Tibial artery (tissue), 4 donors: ENCODE measurements at places on chromosomes 11 and 22.

DNA sequence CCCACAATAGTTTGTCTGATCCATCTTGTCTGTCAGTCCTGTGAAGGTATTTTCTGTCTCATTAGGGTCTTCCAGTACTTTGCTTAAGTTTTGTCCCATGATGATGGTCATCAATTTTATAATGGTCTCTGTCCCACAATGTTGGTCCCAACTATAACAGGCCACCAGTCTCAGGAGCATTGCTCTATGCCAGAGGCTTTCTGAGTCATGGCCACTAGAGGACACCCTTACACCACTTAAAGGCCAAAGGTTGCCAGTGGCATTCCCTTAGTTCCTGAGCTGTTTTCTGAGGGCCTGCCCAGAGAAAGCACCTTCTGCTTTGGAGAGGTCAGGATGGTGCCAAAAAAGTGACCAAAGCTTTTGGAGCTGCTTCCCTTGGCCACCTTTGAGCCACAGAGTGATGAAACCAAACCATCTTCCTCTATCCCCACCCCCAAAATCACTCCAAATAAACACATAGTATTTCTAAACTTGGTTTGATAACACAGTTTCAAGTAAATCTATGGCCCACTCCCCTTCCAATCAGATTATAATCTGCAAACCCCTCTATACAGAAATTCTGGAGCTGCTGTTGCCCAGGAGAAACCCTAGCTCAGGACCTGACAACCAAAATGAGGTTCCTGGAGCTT is 19.3 kb downstream of the EIF3F start:
- no peak for DNase-seq

- DNase-seq, result no peak
Measured at GRCh38 chr11:17397311-17398002, 9.0 kb upstream of the KCNJ11 start.

- no peak for DNase-seq
Measured at GRCh38 chr11:19935507-19935906, 222.9 kb downstream of the NAV2 start.

GRCh38 chr11:11267312-11267711 is 85.7 kb downstream of the CSNK2A3 start:
- DNase-seq, result no peak

GRCh38 chr11:66768088-66768521 is 39.1 kb upstream of the SPTBN2 start:
- DNase-seq, result no peak

DNA sequence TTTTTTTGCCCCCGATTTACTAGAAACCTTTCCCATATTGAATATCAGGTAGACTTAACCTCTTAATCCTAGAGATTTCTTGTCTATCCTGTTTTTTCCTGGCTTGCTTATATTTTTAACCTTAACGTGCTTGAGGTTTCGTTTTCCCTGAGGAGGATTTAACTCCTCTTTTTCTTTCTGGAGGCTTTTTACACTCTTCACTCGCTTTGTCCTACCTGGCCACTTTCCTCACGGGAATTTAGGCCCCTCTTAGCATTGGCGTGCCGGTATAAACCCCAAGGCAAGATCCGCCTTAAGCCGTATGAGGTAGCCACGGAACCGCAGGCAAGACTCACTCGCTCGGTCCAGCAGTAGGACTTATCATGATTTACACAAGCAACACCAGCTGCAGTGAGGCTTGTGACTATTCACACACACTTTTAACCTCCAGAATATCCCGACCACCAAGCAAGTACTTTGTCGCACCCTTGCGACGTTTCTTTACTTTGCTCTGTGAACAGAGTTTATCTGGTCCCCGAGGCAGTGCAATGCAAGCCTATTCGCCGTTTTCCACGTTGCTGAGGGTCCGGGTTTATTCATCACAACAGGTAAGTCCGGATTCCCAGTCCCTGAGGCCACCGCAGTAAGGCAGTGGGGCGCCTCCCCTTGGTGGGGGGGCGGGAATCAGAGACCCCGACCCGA is 20.6 kb upstream of the ALDH3B2 start:
- peak; percentile 54 for DNase-seq

- DNase-seq, result no peak
Measured at GRCh38 chr11:85247797-85248196, 379.3 kb downstream of the DLG2 start.

GRCh38 chr11:33262011-33262645 is 4.9 kb downstream of the HIPK3 start:
- no peak for DNase-seq

- DNase-seq, result no peak
Measured at GRCh38 chr22:39956932-39957664, 3.1 kb upstream of the TMA7B start.

- DNase-seq, result peak; percentile 48
Measured at GRCh38 chr22:30574997-30575671, 669 bp upstream of the GAL3ST1 start.

GRCh38 chr22:37137903-37138665 is 11.6 kb downstream of the IL2RB start:
- DNase-seq, result no peak

GRCh38 chr11:64869571-64870175 is 8.7 kb downstream of the EHD1 start:
- DNase-seq, result no peak

DNA sequence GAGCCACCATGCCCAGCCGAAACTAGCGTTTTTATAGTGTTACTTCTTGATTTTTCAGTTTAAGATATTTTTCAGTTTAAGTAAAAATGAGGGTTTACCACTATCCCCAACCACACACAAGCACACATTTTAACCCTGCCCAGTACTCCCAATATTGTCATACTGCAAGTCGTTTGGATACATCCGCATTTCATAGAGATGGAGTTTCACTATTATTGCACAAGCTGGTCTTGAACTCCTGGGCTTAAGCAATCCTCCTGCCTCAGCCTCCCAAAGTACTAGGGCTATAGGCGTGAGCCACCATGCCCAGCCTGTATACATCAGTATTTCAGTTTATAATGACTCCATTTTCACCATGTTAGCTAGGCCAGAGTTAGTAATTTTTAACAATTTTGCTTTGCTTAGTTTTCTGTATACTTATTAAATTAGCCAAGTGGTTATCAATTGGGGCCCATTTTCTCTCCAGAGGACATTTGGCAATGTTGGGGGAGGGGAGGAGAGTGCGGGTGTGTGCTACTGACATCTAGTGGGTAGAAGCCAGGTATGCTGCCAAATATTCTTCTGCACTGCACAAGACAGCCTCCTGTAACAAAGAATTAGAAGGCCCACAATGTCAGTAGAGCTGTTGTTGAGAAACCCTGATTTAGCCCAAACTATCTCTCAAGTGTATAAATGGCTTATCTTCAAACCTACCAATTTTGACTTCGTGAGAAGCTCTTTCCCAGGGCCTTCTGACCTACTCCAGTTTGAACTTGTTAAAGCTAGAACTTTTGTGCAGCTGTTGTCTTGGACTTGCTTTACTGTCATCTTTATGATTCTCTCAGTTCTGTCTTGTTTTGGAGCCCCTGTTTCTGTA is 7.3 kb downstream of the USP47 start:
- no peak for DNase-seq

DNA sequence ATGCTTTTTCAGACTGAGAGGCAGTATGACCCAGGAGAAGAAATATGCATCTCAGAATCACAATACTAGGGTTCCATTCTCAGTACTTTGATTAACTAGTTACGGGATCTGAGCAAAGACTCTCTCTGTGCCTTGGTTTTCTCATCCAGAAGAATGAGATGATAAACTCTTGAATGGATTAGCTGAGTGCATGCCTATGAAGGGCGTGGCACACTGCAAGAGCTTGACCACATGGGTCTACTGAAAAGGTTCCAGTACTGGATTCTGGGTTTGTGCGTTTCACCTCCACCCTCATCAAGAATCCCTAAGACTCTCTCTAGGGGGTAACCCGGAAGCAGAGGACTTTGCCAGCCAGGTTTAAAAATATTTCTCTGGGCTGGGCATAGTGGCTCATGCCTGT is 25.6 kb downstream of the PGA5 start:
- no peak for DNase-seq

DNA sequence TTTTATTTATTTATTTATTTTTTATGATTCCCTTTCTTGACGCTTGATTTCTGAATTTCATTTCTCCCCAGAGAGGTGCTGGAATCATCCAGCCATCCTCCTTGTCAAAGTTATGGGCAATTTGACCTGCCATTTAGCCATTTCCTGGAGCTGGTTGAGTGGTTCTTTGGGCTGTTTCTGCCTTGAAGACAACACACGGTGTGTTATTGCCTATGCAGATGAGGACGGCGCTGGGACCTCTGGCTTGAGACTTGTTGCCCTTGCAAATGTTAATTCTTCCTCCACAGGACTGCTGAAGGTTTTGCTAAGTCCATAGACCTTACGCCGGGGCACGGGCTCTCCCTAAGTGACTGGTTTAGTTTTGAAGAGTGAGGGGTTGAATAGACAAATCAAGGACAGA is 147.9 kb upstream of the PLET1 start:
- no peak for DNase-seq
